ENCODE measurements at places on chromosomes 6 and 20. TPM values are rescaled to one million over a fixed set of nuclear protein-coding genes. Genes with fewer than 3 reads are reported as not detected.

CDSN gene
- not detected for total RNA-seq

MGME1 gene
- total RNA-seq = 4.8 TPM

CLIC1 gene
- 310 TPM for total RNA-seq

SRSF12 gene
- 12.1 TPM for total RNA-seq

EMILIN3 gene
- not detected for total RNA-seq

DNA sequence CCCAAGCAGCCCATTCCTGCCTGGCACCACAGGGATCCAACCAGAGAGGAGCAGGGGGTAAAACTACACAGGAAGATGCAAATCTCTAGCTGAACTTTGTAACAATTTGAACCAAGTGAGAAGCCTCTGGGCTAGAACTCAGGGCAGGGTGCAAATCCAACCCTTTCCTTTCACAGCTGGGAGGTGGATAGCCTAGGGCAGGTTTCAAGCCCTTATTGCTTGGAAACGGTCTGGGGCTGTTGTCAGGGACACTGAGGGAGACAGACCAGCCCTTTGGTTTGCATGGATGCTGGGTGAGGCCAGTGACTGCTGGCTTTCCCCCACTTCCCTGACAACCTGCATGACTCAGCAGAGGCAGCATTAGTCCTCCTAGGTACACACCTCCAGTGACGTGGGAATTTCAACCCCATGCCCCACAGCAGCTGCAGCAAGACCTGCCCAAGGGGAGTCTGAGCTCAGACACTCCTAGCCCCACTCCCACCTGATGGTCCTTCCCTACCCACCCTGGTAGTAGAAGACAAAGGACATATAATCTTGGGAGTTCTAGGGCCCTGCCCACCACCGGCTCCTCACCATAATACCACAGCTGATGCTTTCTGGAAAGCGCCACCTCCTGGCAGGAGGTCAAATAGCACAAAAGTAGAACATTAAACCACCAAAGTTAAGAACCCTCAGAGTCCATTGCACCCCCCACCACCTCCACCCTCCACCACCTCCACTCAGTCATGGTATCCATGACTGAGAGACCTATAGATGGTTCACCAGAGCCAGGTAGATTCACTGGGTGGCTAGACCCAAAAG, 797.7 kb upstream of the MAN1A1 start:
- DNase-seq = no peak

DNA sequence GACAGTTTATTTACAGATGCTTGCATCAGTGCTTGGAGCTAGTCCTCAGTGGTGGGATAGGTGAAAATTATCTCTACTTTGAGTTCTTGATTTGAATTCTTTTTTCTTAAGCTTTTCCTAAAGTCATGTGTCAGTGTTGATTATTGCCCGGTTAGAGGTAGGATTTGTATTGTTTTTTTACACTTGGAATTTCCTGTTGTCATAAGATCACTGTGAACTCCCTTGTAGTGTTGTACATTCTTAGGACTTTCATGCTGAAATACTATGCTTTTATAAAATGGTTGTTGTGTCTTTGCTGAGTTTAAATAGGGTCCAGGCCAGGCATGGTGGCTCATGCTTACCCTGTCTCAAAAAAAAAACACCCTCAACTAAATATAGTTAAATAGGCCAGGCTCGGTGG, 20.3 kb downstream of the ASXL1 start:
- no peak for DNase-seq

- no peak for DNase-seq
Measured at GRCh38 chr20:25992146-25992545, 295.5 kb upstream of the ZNF337 start.

- no peak for DNase-seq
Measured at GRCh38 chr6:33114406-33114805, 38.6 kb downstream of the HLA-DPB1 start.

DNA sequence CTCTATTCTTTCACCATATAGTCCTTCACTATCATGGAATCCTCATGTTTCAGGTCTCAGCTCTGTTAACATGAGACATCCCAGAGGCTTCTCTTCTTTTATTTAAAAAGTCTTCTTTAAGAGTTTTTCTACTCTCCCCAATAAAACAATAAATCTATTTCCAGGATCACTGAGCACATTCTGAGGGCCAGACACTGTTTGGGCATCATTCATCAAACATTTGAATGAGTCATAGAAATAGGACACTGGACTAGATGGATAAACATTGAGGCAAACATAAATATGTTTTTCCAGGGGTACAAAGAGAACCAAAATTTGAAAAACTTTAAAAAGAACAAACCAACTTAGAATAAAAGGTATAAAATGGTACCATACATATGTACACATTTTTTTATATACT, 554.4 kb downstream of the KIF16B start:
- no peak for DNase-seq

- DNase-seq = peak; percentile 74
Measured at GRCh38 chr20:46520976-46521579, 7.7 kb upstream of the ZNF334 start.

DNA sequence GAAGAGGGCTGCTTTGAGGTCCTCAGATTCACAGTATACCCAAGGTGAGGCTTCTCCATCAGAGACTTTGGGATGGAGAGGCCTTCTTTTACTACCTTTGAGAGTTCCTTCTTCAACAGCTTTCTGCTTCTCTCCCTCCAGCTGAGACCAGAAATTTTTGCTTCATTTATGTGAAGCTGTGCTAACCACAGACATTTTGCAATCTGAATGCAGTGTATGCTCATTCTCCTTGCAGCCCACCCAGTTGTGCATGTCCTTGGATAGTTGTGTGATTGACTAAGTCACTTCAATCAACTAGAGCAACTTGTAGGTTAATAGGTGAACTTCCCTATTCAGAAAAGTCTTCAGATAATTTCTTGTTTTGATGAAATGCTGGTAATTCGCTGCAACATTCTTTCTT, 20.1 kb downstream of the DCBLD1 start:
- DNase-seq = no peak

GRCh38 chr6:138541823-138542481, 42.7 kb upstream of the NHSL1 start:
- DNase-seq = no peak

GRCh38 chr6:9657994-9658393, 756.9 kb downstream of the TFAP2A start:
- DNase-seq = no peak

GRCh38 chr6:142384519-142385254, 82.9 kb downstream of the ADGRG6 start:
- no peak for DNase-seq

DNA sequence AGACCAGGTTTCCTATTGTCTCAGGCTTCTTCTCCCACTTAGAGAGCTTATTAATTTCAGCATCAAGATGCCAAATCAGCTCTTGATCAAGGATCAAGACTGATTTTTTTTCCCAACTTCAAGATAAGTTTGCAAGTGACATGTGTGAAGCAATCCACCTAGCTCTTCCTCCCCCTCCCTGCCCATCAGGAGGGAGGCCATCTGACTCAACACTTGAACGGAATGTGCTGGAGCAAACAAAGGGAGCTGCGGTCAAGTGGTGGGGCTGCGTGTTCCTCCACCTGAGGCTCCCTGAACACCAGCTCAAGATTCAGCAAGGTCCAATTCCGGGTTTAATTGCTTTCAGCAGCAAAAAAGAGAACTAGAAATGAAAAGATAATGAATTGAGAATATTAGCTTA, 38.7 kb downstream of the TTI1 start:
- DNase-seq = no peak

GRCh38 chr20:10490706-10491105, 55.6 kb downstream of the SLX4IP start:
- no peak for DNase-seq

Data from glutamatergic neuron (in vitro differentiated cells).